ENCODE measurements at places on chromosomes 5 and 9.

DNA sequence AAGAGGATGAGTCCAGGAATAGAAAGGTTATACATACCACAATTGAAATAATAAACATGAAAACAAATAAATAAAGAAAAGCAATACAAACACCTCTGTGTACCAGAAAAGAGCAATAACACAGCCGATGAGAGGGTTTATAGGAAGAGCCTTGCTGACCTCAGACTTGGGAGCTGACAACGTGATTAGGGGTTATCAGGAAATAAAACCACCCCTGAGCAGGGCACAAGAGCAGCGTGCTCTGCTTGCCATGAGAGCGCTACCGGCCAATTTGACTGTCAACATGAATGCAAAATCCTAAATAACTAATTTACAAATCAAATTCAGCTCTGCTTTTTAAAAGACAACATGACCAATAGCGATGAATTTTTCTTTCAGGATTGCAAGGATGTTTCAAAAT is 2.6 kb upstream of the FREM1 start:
- DNase-seq = no peak

GRCh38 chr5:57267805-57268204 is 93.9 kb downstream of the GPBP1 start:
- DNase-seq = no peak

DNA sequence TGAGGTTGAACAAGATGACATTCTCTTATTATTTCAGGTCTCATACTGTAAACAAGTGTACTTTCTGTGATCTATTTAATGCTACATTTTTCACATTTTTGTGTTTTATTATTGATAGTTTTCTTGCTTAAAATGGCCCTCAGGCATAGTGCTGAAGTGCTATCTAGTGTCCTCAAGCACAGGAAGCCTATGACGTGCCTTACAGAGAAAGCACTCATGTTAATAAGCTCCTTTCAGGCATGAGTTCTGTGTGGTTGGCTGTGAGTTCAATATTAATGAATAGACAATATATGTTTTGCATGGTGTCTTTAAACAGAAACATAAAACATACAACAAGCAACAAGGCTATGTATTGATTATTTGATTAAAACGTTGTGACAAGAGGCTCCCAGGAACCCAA is 450.1 kb downstream of the PLK2 start:
- no peak for DNase-seq

DNA sequence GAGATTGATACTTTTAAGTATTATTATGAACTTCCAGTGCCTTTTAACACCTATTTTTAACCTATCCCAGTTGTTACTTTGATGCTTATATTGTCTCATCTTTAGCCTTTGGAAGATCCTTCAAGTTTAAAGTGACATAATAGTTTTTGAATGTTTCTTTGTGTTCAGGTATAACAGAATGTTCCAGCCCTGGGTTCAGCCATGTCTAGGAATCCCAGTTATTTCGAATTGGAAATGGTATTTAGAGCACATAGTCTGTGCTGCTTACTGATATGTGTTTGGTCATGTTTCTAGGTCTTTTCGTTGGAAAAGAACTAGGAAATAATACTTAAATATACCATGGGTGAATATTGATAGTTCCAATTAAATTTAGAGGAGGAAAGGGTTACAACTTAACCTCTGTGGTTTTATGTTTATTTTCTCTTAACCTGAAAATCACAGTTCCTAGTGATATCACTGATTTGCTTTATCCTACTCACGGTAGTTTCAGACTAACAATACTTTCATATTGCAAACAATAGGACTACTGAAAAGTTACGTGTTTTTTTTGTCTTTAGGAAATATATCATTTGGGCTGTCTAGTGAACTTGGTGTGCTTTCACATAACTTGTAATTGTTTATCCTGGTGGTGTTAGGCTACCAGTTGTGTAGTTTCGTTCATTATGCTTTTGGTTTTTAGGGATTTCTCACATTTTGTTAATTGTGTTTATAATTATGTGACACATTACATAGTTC is 37.8 kb downstream of the UHRF2 start:
- DNase-seq = no peak

DNA sequence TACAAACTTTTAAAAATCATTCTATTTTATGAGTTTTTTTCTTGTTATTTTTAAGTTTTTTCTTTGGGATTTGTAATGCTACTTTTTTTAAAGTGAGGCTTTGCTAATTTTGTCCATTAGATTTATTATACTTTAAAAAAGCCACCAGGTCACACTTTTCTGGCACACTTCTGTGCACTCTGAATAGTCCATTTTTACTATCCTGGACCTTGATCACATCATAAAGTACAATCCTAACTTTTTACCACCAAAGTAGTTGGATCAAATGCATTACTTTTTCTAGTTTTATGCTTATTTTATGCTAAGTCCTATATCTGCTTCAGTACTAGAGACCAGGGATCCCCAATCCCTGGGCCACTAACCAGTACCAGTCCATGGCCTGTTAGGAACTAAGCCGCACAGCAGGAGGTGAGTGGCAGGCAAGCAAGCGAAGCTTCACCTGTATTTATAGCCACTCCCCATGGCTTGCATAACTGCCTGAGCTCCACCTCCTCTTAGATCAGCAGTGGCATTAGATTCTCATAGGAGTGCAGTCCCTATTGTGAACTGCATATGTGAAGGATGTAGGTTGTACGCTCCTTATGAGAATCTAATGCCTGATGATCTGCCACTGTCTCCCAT is 16.0 kb downstream of the FRRS1L start:
- no peak for DNase-seq

DNA sequence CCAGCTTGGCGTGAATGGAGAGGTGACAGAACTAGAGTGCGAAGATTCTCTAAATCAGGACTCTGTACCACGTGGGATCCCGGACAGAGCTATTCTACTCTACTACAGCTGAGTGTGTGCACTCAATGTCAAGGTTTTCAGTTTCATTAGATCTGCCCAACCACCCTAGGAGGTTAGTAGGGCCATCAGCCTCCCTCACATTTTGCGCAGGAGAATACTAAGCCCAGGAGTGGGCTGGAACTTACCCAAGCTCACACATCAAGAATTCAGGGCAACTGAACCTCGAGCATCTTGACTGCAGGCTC is 68.3 kb upstream of the TBC1D2 start:
- DNase-seq = no peak

DNA sequence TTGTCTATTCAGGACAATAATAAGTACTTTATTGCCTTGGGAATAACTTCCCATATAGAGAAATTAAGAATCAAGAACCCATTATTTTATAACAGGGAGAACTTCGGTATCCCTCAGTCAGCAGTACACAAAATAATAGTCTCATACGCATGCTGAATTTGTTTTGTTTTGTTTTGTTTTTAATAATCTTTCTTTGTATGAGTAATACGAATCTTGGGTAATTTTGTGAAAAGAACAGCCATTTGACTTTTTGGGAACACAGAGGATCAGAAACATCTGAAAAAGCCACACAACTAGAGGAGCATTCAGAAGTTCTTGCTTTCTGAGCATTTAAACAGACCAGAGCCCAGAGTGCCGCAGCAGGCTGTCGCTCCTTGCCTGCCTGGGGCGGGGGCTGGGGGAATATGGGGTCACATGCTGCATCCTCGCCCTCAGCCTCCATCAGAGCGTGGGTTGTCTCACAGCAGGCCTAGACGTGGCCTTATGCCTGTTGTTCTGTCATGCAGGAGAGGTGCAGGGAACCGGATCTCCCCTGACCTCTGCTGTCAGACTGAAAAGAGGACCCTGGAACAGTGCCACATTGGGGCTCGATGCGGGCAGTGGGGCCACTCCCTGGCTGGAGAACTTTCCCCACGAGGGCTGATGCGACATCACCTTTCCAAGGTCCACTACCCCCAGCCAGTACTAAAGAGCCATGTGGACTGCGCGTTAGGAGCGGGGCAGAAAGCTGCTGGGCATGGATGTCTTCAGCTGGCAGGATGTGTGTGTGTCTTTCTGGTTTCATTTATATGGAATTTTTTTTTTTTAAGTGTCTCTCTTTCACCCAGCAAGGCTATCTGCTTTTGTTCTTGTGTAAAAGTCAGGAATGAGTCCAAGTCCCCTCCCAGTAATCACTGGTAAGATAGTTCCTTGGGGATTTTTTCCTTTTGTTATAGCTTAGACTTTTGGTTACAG is 133.4 kb upstream of the OTULINL start:
- DNase-seq = no peak

DNA sequence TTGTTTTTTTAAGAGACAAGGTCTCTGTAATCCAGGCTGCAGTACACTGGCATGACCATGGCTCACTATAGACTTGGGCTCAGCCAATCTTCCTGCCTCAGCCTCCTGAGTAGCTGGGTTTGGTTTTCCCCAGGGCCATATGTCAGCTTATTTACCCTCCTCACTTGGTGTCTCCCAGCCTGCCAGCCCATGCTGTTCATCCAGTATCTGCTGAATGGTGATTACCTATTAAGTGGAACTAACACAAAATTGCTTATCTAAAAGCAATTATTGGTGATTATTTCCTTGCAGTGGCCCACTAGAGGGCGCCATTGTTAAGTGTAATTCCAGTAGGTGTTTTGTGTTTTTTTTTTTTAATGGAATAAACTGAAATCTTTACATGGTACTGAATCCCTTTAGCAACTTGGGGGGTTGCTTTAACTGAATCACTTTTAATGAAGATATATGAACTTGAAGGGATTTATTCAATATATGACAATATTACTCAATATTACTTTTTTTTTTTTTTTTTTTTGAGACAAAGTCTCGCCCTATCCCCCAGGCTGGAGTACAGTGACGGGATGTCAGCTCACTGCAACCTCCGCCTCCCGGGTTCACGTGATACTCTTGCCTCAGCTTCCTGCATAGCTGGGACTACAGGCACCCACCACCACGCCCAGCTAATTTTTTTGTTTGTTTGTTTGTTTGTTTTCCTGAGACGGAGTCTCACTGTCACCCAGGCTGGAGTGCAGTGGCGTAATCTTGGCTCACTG is 13.8 kb downstream of the EXOSC2 start:
- peak; percentile 84 for DNase-seq

DNA sequence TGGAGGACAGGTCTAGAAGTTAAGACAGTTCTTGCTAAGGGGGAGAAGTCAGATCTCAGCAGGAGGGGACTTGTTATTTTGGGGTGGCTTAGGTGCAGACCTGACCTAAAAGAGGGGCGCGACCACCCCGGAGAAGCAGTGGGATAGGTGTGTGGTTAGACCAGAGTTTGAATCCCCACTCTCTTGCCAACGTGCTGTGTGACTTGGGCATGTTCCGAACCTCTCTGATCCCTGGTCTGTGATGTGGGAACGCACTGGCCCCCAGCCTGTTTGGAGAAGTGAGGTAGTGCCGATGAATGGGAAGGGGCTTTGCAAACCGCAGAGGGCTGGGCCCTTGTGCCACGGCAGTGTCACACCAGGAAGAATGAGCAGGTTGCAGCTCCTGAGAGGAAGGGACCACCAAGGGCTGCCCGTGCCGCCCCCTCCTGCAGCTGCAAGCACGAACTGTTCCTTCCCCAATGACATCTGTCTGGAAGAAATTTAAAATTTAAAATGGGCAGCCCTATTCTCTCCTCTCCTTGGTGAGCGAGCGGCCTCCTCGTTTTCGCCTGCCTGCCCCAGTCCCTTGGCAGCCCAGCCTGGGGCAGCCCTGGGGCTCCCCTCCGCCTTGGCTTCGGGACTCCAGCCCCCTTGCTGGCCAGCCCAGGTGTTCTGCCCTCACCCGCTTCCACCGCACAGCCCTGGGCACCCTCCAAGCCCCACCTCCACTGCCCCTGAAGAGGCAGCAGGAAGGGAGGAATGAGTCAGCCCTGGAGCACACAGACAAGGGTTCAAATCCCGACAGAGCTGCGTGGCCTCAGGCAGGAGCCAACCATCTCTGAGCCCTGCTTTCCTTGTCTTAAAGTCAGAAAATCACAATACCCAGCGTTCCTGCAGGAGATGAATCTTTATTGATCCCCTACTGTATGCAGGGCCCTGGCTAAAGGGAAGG is 1.6 kb downstream of the FIBCD1 start:
- DNase-seq = no peak

DNA sequence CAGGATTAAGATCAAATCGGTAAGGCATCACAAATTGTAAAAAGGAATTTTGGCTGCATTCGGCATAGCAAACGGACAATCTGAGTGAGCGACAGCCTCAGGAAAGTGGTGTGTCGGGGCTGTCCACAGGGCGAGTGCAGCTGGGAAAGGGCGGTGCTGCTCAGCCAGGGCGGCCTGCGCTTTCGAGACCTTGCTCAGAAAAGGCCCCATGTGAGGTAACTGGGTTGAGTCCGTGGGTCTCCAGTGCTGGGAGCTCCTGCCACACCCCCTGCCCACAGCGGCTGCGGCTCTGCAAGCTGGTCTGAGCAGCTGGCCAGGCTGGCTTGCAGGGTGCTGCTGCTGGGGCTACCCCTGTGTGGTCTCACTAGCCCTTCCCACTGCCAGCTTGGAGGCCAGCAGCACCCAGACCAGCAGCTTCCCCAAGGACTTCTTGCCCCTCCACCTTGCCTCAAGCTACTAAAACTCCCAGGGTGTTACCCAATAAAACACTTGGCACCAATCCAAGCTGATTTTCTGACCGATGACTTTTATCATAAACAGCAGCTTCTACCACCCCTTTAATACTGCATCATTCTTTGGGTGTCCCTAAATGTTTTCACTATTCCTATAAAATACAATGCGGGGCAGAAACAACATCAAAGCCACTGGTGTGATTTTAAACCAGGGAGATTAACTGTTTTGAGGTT is 6.2 kb downstream of the SURF2 start:
- no peak for DNase-seq

DNA sequence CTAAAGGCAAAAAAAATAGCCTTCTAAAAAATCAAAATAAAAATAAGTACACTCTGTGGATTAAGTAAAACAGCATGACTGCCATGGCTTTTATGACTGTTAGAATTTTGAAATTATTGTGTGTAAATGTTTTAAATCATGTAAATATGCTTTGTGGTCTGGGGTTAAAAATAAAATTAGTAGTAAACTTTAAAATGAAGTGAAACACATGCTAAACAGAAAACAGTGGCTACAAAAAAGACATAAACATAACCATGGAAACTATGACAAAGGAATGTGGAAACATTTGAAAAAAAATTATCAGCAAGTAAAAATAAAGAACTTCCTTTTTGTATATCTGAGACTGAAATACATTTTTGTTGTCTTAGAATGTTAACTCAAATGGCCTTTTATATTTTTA is 134.5 kb upstream of the SPEF2 start:
- no peak for DNase-seq

DNA sequence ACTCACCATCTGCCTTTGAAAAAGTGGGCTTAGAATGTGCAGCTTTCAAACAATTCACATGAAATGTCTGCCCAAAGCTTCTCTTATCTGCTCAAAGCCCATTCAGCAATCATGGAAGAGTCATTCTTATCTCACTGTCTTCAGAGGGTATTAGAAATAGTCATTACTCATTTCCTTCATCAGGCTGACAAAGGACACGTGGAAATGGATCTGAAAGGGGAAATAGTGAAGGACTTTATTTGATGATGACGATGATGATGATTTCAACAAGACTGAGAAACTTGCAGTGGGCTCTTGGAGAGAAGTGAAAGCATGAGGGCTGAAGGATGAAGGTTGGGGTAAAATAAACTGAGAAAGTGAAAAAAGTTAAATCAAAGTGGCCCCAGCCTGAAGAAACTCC is 194.3 kb downstream of the SMARCA2 start:
- DNase-seq = no peak
